ENCODE measurements at places on chromosomes 7 and 10. TPM values are rescaled to one million over a fixed set of nuclear protein-coding genes. Genes with fewer than 3 reads are reported as not detected.
A peak's percentile ranks its signal among the peaks of the same experiment; 100 is the strongest.

- no peak for ATAC-seq
- H3K4me1 ChIP-seq: peaks cover 14% of the 10 kb centered on the region
- H3K27me3 ChIP-seq: no peaks in the 10 kb centered on the region
- H3K4me3 ChIP-seq: peak overlapping the region; percentile 42
- peaks cover 43% of the 10 kb centered on the region for H3K36me3 ChIP-seq
Measured at GRCh38 chr10:133262696-133263095, 14.0 kb downstream of the ADAM8 start.

- peak overlapping the region; percentile 95 for H3K4me3 ChIP-seq
- H3K4me1 ChIP-seq: peaks cover 19% of the 10 kb centered on the region
- peak overlapping the region; percentile 3 for H3K27ac ChIP-seq
Measured at GRCh38 chr10:32982293-32982709, 24.3 kb upstream of the ITGB1 start.

GRCh38 chr7:79436378-79436777 is 17.1 kb downstream of the MAGI2 start:
- no peaks in the 10 kb centered on the region for H3K36me3 ChIP-seq
- H3K4me1 ChIP-seq: no peaks in the 10 kb centered on the region
- no peak overlapping the region for H3K4me3 ChIP-seq
- no peaks in the 10 kb centered on the region for H3K27me3 ChIP-seq
- H3K27ac ChIP-seq: no peak overlapping the region
- no peak for ATAC-seq

DNA sequence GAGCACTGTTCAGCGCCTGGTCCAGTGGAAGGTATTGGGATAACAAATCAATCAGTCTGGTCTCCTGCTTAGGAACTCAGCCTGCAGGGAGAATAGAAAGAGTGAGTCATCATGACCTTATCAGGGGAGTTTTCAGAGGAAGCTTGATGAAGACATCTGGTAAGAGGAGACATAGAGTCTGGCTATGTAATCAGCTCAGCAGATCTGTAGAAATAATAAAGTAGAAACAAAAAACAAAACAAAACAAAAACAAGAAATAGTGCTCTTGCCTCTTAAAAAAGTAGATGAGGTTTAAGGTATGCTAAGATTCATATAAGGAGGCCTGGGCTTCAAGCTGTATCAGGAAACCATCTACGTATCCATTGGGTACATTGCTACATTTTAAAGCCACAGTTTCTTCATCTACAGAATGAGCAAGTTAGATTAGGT is 14.4 kb downstream of the TAS2R41 start:
- peak; percentile 75 for ATAC-seq
- peaks cover 20% of the 10 kb centered on the region for H3K4me1 ChIP-seq
- no peak overlapping the region for H3K27ac ChIP-seq
- no peaks in the 10 kb centered on the region for H3K27me3 ChIP-seq
- no peak overlapping the region for H3K4me3 ChIP-seq

GRCh38 chr7:133520248-133520647 is 267.4 kb downstream of the EXOC4 start:
- no peaks in the 10 kb centered on the region for H3K27me3 ChIP-seq
- no peak overlapping the region for H3K27ac ChIP-seq
- no peaks in the 10 kb centered on the region for H3K4me1 ChIP-seq
- ATAC-seq: no peak

DNA sequence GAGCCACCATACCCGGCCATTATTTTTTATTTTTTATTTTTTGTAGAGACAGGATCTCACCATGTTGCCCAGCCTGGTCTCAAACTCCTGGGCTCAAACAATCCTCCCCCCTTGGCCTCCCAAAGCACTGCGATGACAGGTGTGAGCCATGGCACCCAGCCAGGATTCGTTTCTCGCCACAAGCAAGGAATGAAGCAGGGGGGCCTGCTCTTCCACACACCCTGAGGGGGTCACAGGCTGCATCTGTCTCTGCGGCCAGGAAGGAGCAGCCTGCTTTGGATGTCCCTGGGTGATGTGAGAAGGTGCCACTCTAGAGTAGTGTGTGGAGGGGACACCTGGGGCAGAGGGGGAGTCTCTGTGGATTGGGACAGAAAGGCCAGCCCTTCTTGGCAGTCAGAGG is 61.3 kb upstream of the TNRC18 start:
- ATAC-seq: no peak
- H3K36me3 ChIP-seq: no peaks in the 10 kb centered on the region

DNA sequence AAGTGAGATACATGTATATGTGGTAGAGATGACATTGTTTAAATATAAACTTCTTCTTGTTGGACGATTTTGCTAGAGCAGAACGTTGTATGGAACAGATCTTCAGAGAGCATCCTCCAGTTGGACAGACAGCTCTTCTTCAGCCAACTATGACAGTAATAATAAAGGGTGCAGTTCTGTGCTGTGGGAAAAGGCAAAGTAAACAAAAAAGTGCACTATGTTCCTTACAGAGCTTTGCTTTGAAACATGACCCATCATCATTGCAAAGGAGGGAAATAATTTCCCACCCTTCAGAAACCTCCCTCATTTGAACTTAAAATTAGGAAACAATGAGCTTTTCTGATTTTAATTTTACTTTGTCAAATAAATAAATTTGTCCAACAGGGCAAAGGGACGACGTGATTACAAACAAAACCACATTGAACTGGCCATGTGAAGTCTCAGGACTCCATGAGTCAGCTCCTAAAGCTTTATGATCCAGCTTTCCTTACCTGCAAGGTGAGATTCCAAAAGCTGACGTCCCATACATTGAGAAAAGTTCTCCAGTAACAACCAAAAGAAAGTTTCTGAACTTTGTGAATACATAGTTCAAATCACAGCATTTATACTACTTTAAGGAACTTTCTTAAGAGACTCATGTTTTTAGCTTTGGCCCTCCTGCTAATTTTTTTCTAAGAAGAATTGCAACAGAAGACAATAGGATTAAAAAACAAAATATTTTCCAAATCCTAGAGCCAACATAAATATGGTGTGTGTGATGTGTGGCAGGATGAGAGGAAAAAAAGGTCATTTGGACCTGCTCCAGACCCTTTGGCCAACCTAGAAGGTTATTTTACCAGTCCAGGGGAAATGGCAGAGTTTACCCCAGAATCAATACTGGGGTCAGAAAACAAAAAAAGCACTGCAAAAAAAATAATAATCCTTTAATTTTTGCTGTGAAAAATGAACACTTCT is 565.4 kb upstream of the NRP1 start:
- H3K27ac ChIP-seq: no peak overlapping the region
- no peaks in the 10 kb centered on the region for H3K4me1 ChIP-seq
- H3K27me3 ChIP-seq: peaks cover 33% of the 10 kb centered on the region
- no peaks in the 10 kb centered on the region for H3K36me3 ChIP-seq

- no peaks in the 10 kb centered on the region for H3K36me3 ChIP-seq
- no peak for ATAC-seq
- H3K27me3 ChIP-seq: no peaks in the 10 kb centered on the region
- H3K4me1 ChIP-seq: no peaks in the 10 kb centered on the region
- H3K4me3 ChIP-seq: no peak overlapping the region
- H3K27ac ChIP-seq: no peak overlapping the region
Measured at GRCh38 chr10:96712662-96713271, 7.5 kb downstream of the PIK3AP1 start.

GRCh38 chr10:13395540-13395939 is 47.4 kb upstream of the SEPHS1 start:
- H3K27me3 ChIP-seq: peaks cover 28% of the 10 kb centered on the region
- H3K4me1 ChIP-seq: no peaks in the 10 kb centered on the region
- no peak for ATAC-seq

GRCh38 chr7:156496865-156497264 is 143.7 kb upstream of the RNF32 start:
- peaks cover 1% of the 10 kb centered on the region for H3K27me3 ChIP-seq
- no peak overlapping the region for H3K4me3 ChIP-seq
- H3K4me1 ChIP-seq: no peaks in the 10 kb centered on the region
- H3K36me3 ChIP-seq: no peaks in the 10 kb centered on the region
- ATAC-seq: no peak
- H3K27ac ChIP-seq: no peak overlapping the region

DNA sequence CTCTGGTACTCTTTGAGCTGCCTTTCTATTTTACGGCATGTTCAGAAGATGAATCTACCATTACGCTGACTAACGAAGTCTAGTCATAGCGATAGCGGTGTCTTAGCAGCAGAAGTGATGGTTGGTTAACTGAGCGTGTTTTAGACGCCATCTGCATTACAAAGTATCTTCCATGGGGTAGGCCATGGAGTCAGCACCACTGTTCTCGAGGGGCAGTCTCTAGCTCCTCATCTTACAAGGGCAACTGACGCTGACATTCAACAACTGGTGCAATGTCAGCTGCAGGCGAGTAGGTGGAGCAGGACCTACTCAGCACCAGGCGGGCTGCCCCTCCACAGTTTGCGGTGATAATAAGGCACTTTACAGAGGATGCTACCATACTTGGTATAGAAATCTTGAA is 88.7 kb downstream of the ADARB2 start:
- ATAC-seq: no peak
- H3K36me3 ChIP-seq: no peaks in the 10 kb centered on the region
- no peak overlapping the region for H3K4me3 ChIP-seq
- no peaks in the 10 kb centered on the region for H3K4me1 ChIP-seq
- H3K27ac ChIP-seq: no peak overlapping the region
- peaks cover 4% of the 10 kb centered on the region for H3K27me3 ChIP-seq

GRCh38 chr10:119306514-119306951 is 99.2 kb downstream of the GRK5 start:
- peaks cover 23% of the 10 kb centered on the region for H3K36me3 ChIP-seq
- H3K4me1 ChIP-seq: peaks cover 42% of the 10 kb centered on the region
- H3K27ac ChIP-seq: peak overlapping the region; percentile 92
- peak overlapping the region; percentile 84 for H3K4me3 ChIP-seq
- ATAC-seq: peak; percentile 58
- peaks cover 9% of the 10 kb centered on the region for H3K27me3 ChIP-seq

GRCh38 chr10:63707254-63707910 is 186.2 kb downstream of the REEP3 start:
- peak overlapping the region; percentile 33 for H3K4me3 ChIP-seq
- H3K36me3 ChIP-seq: no peaks in the 10 kb centered on the region
- H3K4me1 ChIP-seq: peaks cover 12% of the 10 kb centered on the region
- H3K27me3 ChIP-seq: no peaks in the 10 kb centered on the region
- peak; percentile 97 for ATAC-seq
- peak overlapping the region; percentile 85 for H3K27ac ChIP-seq

DNA sequence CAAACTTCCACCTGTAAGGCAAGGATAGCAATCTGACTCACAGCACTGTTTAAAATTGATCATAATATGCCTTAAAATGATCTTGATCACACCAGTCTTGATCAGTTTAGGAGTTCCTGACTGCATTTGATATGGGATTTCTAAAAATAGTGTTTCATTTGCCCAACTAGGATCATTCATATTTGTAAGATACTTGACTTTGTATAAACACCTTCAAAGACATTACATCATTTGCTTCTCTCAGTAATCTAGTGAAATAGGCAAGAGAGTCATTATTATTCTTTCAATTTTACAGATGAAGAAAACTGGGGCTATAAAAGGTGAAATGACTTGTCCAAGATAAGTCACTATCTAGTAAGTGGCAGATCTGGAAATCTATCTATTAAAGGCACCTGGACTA is 521.1 kb downstream of the GATA3 start:
- no peaks in the 10 kb centered on the region for H3K36me3 ChIP-seq
- H3K4me3 ChIP-seq: no peak overlapping the region
- peak; percentile 52 for ATAC-seq
- H3K27ac ChIP-seq: no peak overlapping the region

DNA sequence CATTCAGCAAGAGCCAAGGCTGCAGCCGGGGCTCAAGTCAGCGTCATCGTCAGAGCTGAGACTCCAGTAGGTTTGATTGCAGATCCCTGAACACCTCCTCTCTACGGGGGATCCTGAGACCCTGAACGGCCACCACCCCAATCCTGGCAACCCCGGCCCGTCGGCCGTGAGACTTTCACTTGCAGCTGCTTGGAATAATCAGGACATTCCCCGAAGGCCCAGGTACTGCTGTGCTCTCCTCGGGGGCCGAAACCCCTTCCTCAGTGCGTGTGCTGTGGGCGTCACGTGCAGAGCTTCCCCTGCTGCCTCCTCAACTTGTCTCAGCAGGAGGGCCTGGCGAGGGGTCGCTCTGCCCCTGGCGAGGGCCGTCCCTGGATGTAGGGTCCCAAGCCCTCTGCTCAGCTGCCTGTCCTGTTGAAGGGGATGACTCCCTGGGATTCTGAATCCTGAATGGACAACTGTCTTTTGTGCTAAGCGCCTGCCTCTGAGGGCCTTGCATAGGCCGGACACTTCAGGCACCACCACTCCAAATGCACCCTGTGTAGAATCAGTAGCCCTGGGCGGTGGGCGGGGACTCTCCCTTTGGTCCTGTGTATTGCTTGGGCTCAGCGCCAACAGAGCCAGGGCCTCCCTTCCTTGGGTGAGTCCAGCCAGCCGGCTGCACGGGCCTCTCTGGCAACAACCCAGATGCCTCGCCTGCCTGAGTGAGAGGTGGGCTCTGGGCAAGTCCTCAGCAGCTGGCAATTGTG is 63.8 kb upstream of the EBF3 start:
- ATAC-seq: no peak
- no peaks in the 10 kb centered on the region for H3K36me3 ChIP-seq
- no peaks in the 10 kb centered on the region for H3K4me1 ChIP-seq
- H3K27ac ChIP-seq: no peak overlapping the region
- no peak overlapping the region for H3K4me3 ChIP-seq

DNA sequence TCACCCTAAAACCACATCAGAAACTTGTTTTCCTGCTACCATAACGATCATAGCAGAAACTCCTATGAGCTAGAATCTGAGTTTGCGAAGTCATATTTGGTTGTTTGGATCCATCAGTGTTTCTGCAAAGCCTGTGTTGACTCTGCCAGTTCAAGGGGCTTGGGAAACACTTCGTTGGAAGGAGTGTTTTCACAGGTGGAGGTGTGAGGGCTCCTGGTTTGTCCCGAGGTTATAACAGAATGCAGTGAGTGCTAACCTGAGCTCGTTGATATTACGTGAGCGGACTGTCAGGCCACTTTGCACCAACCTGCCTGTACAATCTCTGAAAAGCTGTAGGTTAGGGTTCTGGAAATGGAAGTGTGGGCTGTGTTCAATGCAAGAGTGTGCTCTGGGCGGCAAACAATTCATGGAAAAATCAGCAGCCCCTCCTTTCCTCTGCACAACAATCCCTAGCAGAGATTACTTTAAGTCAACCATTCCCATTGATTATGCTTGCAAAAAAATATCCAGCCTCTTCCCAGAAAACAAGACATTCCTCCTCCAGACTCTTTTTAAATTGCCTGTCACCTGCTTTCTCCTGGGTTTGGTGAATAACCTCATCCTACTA is 622.0 kb downstream of the TYW1 start:
- H3K4me3 ChIP-seq: no peak overlapping the region
- no peak for ATAC-seq
- H3K4me1 ChIP-seq: no peaks in the 10 kb centered on the region
- peaks cover 20% of the 10 kb centered on the region for H3K27me3 ChIP-seq
- H3K36me3 ChIP-seq: no peaks in the 10 kb centered on the region

GRCh38 chr7:76318488-76319353 is 16.2 kb downstream of the HSPB1 start:
- peaks cover 10% of the 10 kb centered on the region for H3K4me1 ChIP-seq
- H3K36me3 ChIP-seq: peaks cover 42% of the 10 kb centered on the region
- peak overlapping the region; percentile 89 for H3K27ac ChIP-seq
- H3K27me3 ChIP-seq: no peaks in the 10 kb centered on the region

GRCh38 chr7:47294556-47295222 is 287.2 kb downstream of the TNS3 start:
- H3K27me3 ChIP-seq: no peaks in the 10 kb centered on the region
- H3K27ac ChIP-seq: no peak overlapping the region
- H3K36me3 ChIP-seq: no peaks in the 10 kb centered on the region
- no peak overlapping the region for H3K4me3 ChIP-seq

GRCh38 chr7:66301249-66301648 is 96.1 kb downstream of the TPST1 start:
- H3K27me3 ChIP-seq: no peaks in the 10 kb centered on the region
- no peak overlapping the region for H3K4me3 ChIP-seq
- no peak for ATAC-seq

GRCh38 chr7:75928568-75928914 is 13.6 kb downstream of the POR start:
- peak overlapping the region; percentile 35 for H3K4me3 ChIP-seq
- peak overlapping the region; percentile 74 for H3K27ac ChIP-seq
- ATAC-seq: peak; percentile 78

Gene HOXA13
- total RNA-seq: not detected

Gene OR2A12
- not detected for total RNA-seq

Gene CD36
- not detected for total RNA-seq

Gene TLX1
- not detected for total RNA-seq
